ENCODE measurements at places on chromosomes 12 and 14.
A peak's percentile ranks its signal among the peaks of the same experiment; 100 is the strongest.

- H3K4me1 ChIP-seq: peaks cover 20% of the 10 kb centered on the region
- H3K4me3 ChIP-seq: no peak overlapping the region
- H3K27ac ChIP-seq: no peak overlapping the region
Measured at GRCh38 chr12:6250343-6250742, 50.1 kb downstream of the CD9 start.

GRCh38 chr14:22837750-22838538, 1.6 kb downstream of the MMP14 start:
- peaks cover 57% of the 10 kb centered on the region for H3K4me1 ChIP-seq
- H3K4me3 ChIP-seq: peak overlapping the region; percentile 77
- no peaks in the 10 kb centered on the region for H3K27me3 ChIP-seq
- H3K36me3 ChIP-seq: peaks cover 32% of the 10 kb centered on the region
- peak overlapping the region; percentile 96 for H3K27ac ChIP-seq
- no peak for DNase-seq

- no peak overlapping the region for H3K4me3 ChIP-seq
- H3K4me1 ChIP-seq: peaks cover 72% of the 10 kb centered on the region
- H3K36me3 ChIP-seq: no peaks in the 10 kb centered on the region
- H3K27me3 ChIP-seq: no peaks in the 10 kb centered on the region
- no peak for DNase-seq
Measured at GRCh38 chr12:106107566-106107965, 31.2 kb downstream of the NUAK1 start.

DNA sequence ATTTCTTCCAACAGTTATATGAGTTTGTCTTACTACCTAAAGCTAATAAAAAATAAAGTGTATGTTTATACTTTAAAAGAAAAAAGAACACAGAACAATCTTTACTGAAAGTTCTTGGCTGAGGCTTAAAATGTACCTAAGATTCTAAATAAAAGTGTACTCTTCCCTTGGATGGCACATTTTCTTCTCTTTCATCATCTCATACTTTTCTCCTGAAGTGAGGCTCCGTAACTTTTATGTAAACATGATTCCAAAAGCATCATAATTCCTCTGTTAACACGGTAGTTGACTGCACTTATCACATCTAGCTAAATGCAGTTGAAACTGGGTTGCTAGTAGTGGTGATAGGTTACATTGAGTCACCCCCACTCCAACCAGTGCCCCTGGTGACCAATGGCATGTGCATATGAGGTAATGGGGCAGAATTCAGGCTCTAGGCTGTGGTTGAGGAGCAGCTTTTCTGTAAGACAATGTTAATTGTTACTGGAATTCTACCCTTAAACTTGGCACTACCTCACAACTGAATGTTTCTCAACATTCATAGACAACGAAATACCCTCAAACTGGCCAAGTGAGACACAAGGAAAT, 38.4 kb downstream of the WASHC3 start:
- no peak for DNase-seq
- H3K36me3 ChIP-seq: no peaks in the 10 kb centered on the region
- H3K27me3 ChIP-seq: no peaks in the 10 kb centered on the region

GRCh38 chr12:101086490-101087135, 123.4 kb downstream of the SLC5A8 start:
- H3K4me3 ChIP-seq: no peak overlapping the region
- no peaks in the 10 kb centered on the region for H3K4me1 ChIP-seq
- no peak for DNase-seq
- no peaks in the 10 kb centered on the region for H3K36me3 ChIP-seq

DNA sequence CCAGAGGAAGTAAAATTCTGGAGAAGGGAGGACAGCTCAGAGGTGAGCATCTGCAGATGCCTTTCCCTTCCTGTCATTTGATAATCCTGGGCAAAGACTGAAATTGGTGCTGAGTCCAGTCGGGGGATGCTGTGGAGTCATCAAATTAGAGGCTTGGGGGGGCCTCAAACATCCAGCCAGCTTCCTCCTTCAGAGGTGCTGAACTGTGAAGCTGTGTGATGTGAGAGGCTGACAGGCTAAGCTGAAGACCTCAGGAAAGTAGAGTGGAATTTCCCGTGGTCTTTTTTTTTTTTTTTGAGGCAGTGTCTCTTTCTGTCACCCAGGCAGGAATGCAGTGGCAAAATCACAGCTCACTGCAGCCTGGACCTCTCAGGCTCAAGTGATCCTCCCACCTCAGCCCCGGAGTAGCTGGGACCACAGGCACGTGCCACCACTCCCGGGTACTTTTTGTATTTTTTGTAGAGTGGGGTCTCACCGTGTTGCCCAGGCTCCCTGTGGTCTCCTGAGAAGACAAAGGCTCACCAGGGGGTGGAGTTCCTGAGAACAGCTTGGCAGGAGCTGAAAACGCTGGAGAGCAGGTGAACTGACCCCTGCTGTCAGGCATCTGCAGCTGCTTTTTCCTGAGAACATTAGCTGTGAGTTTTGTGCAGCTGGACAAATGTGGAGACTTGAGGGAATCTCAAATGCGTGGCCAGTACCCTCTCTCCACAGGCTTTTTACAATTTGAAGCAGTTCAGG, 6.1 kb upstream of the TCL1B start:
- DNase-seq: no peak
- no peak overlapping the region for H3K27ac ChIP-seq
- H3K36me3 ChIP-seq: no peaks in the 10 kb centered on the region
- H3K27me3 ChIP-seq: no peaks in the 10 kb centered on the region
- H3K4me1 ChIP-seq: no peaks in the 10 kb centered on the region
- H3K4me3 ChIP-seq: no peak overlapping the region

- H3K27me3 ChIP-seq: no peaks in the 10 kb centered on the region
- no peaks in the 10 kb centered on the region for H3K36me3 ChIP-seq
- peak overlapping the region; percentile 65 for H3K27ac ChIP-seq
- DNase-seq: no peak
- H3K4me1 ChIP-seq: peaks cover 58% of the 10 kb centered on the region
- no peak overlapping the region for H3K4me3 ChIP-seq
Measured at GRCh38 chr12:2284857-2285256, 232.1 kb downstream of the CACNA1C start.

DNA sequence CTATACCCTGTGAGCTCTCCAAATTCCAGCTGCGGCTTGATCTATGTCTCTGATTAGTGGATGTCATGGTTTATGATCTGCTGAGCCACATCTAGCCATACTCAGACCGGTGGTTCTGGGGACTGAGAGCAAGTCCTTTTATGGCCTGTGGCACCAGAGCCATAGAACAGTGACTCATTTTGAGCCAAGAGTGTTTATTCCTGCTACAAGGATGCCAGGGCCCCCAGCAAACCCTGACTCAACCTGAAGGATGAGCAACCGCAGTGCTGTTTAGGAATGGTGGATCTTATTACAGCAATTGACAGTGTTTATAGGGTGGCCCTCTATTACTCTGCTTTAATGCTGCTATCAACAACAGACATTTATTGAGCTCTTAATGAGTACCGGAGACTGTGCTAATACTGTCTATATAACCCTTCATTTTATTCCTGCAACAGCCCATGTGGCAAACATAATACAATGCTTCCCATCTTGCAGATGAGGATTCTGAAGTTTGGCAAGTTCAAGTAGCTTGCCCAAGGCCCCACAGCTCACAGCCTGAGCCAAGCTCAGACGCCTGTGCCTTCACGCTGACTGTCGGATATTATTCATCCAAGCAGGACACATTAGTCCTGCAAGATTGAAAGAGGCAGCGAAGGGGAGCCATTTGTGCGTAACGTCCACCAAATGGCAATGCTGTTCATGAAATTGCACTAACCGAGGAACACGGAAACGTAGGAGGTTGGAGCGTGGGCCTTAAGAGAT, 273.6 kb upstream of the PWP1 start:
- no peak overlapping the region for H3K27ac ChIP-seq
- no peak for DNase-seq
- H3K4me3 ChIP-seq: no peak overlapping the region
- no peaks in the 10 kb centered on the region for H3K36me3 ChIP-seq
- no peaks in the 10 kb centered on the region for H3K27me3 ChIP-seq

DNA sequence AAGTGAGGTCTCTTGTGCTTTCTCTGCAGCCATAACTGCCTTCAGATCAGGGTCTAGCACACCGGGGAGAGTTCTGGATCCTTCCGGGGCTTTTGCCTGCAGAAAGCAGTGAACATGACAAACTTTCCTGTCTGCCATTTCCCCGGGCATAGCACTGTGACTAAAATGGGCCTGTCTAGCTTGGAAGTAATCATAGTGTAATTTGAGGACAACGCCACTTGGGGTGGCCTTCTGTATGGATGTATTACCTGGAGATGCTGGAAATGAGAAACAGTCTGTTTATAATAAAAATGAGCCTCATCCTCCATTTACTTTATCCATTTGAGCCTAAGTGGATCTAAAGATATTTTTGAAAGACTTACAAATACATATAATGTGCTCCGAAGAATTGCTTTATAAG, 453.7 kb downstream of the VRK1 start:
- no peaks in the 10 kb centered on the region for H3K27me3 ChIP-seq
- H3K4me1 ChIP-seq: no peaks in the 10 kb centered on the region
- no peaks in the 10 kb centered on the region for H3K36me3 ChIP-seq
- DNase-seq: no peak
- no peak overlapping the region for H3K4me3 ChIP-seq

GRCh38 chr14:96176811-96177211, 27.8 kb upstream of the BDKRB2 start:
- peaks cover 39% of the 10 kb centered on the region for H3K4me1 ChIP-seq
- no peak overlapping the region for H3K4me3 ChIP-seq
- H3K27me3 ChIP-seq: no peaks in the 10 kb centered on the region
- H3K36me3 ChIP-seq: no peaks in the 10 kb centered on the region
- DNase-seq: no peak

DNA sequence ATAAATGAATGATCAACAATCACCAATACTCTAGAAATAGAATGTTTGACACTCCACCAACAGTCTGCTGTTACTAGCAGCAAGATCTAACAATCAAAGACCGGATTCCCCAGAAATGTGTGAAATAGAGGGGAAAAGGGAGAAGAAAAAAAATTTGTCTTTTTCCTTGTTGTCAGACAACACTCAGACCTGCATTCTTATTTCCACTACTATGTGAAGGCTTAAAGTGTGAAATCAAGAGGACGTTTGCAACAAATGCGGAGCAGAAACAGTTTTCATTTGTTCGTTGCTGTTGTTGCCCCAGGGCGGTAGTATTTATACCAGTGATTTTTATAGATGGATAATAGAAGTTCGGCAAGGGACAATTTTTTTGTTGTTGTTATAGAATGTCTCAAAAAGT, 9.2 kb downstream of the NKX2-1 start:
- H3K4me1 ChIP-seq: peaks cover 1% of the 10 kb centered on the region
- peaks cover 19% of the 10 kb centered on the region for H3K27me3 ChIP-seq
- no peaks in the 10 kb centered on the region for H3K36me3 ChIP-seq

DNA sequence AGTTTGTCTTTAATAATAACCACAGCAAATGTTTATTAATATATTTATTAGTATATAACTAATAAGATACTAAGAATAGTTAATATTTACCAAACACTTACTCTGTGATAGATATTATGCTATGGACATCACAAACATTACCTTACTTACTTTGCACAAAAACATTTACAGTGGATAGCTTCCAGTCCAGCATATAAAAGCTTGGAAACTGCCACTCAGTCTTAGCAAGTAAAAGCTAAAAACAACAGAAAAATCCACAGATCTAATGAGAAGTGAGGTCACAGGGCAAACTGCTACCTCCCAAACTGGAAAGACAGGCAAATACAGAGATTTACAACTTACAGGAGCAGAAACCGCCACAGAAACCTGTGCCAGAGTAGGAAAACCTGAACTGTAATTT, 99.8 kb downstream of the METTL25 start:
- no peaks in the 10 kb centered on the region for H3K4me1 ChIP-seq
- no peaks in the 10 kb centered on the region for H3K27me3 ChIP-seq
- no peak for DNase-seq
- no peak overlapping the region for H3K4me3 ChIP-seq
- peaks cover 7% of the 10 kb centered on the region for H3K36me3 ChIP-seq

DNA sequence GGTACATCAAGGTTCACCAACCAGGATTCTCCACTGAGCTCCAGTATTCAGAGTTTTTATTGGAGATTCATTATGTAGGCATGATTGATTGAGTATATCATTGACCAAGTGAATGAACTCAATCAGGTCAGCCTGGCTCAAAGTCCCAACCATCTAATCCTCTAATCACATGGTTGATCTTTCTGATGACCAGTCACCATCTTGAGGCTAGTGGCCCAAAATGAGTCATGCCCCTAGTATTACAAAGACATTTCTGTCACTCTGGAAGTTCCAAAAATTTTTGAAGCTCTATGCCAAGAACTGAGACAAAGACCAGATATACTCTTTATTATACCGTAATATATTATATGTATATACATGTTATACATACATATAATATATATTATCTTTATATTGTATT, 75.9 kb upstream of the ATF7IP start:
- no peaks in the 10 kb centered on the region for H3K27me3 ChIP-seq
- H3K27ac ChIP-seq: no peak overlapping the region
- H3K4me3 ChIP-seq: no peak overlapping the region

DNA sequence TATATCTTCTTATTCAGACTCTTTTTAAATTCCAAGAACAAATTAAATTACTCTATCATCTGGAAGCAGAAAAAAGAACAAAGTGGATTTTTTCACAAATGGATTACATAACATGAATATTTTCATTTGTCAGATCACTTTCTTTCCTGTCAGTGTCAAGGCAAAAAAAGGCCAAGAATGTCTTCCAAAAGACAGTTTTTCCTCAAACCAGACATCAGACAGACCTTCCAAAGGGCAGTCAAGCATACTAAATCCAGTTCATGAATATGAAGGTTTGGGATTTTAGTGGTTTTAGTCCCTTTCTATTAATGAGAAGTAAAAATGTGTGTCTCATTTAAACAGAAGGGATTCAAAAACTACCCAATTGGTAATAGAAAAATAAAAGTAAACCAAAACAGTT, 336.0 kb downstream of the CEP128 start:
- H3K4me3 ChIP-seq: no peak overlapping the region
- H3K27ac ChIP-seq: no peak overlapping the region
- H3K4me1 ChIP-seq: no peaks in the 10 kb centered on the region

DNA sequence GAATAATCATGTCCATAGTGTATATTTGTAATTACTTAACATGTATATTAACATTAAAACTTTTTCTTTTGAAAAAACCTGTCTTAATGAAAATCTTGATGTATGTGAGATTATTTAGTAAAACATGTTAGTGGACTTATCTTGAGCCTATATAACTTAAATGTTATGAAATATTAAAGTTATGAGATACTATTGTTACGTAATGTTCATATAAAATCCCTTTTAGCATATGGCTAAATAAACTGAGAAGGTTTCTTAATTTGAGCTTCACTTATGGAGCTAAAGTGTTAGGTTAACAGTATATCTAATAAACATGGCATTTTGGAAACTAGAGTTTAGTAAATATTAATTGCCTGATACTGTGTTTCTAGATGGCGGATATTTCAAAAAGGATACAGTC, 59.9 kb downstream of the MIA2 start:
- no peaks in the 10 kb centered on the region for H3K27me3 ChIP-seq
- H3K4me3 ChIP-seq: no peak overlapping the region
- no peak for DNase-seq
- no peaks in the 10 kb centered on the region for H3K4me1 ChIP-seq
- no peak overlapping the region for H3K27ac ChIP-seq

DNA sequence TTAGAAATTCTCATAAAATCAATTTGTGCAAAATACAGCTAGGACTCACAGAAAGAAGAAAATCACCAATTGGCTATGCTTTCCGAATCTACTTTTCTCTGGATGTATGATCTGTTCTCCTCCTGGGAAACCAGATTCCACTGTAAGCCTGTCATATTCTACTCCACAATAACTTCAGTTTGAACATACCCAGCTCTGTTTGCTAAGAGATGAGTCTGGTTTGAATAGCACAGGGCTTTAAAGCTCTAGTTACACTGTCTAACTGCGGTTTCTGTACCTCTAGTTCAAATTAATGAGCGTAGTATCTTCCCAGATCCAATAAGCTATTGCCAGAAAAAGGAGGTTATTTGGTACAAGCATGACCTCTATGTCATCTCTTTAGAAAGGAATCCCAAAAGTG, 270.1 kb downstream of the DAD1 start:
- no peaks in the 10 kb centered on the region for H3K4me1 ChIP-seq
- no peak overlapping the region for H3K27ac ChIP-seq
- no peak for DNase-seq
- H3K27me3 ChIP-seq: no peaks in the 10 kb centered on the region
- H3K36me3 ChIP-seq: no peaks in the 10 kb centered on the region

All from vagina (tissue), 2 donors.